ENCODE measurements at places on chromosomes 13 and 19.

DNA sequence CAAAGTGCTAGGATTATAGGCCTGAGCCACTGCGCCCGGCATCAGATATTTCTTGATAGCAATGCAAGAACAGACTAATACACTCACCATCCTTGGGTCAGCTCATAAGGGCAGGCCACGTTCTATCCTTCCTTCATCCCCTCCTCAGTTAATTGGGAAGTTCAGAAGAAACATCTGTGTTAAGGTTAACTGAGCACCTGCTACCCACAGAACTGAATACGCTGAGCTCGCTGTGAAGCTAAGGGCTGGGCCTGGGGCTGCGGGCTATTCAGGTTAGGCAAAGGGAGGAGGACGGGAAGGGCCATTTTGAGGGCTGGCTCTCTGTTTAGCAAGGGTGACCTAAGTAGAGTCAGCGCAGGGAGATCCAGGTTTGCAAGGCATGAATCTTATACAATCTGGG is 43.0 kb upstream of the UQCRFS1 start:
- DNase-seq = no peak

DNA sequence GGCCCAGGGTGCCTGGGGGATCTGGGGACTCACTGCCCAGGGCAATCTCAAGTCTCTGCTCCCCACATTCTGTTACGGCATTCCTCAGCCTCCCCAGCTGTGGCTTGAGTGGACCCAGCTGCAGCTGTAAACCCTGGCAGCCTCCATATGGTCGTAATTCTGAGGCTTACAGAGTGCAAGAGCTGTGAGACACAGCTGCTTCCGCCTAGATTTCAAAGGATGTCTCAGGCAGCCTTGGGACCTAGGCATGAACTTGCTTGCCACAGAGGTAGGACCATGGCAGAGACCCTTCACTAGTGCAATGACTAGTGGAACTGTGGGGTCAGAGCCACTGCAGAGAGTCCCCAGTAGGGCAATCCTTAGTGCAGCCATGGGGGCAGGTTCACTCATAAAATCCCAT is 297.5 kb downstream of the ENOX1 start:
- no peak for DNase-seq

DNA sequence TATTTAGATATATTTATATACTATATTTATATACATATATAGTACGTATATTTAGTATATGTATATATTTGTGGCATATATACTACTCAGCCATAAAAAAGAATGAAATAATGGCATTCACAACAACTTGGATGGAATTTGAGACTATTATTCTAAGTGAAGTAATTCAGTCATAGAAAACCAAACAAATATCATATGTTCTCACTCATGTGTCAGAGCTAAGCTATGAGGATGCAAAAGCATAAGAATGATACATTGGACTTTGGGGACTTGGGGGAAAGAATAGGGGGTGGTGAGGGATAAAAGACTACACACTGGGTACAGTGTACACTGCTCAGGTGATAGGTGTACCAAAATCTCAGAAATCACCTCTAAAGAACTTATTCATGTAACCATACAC is 1015.7 kb downstream of the EFNB2 start:
- DNase-seq = no peak

DNA sequence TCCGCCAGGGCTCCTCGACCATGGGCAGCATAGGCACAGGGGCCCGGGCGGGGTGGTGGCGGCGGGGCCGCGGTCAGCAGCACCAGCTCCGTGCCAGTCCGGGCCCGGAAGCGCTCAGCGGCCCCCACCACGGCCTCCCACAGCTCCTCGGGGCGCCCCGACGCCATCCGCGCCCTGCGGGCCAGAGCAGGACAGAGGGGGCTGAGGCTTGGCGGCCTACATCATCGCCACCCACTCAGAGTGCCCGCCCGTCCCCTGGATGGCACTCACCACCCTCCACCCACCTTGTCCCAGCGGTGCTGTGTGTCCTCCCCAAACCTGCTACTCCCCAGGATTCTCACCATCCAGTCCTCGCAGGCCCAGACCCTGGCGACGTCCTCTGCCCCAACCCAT is 4.0 kb downstream of the AKT1S1 start:
- no peak for DNase-seq

DNA sequence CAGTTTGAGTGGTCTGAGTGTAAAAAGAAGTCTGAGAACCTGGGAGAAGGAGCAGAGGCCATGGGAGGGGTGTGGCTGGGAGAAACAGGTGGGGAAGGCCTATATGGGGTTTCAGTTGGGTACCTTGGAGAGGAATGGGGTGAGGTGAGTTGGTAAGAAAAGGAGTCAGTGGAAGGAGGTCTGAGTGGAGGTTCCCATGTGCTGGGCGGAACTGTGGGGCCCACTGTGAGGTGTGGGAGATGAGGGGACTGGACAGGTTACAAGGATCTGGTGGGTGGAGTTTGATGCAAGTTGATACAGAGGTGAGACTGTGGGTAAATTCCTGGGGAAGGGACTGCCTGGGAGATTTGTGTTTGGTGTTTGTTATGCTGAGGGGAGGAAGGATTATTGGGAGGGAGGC is 2.1 kb downstream of the ZNF574 start:
- no peak for DNase-seq
